ENCODE measurements at places on chromosomes 2 and 18.

DNA sequence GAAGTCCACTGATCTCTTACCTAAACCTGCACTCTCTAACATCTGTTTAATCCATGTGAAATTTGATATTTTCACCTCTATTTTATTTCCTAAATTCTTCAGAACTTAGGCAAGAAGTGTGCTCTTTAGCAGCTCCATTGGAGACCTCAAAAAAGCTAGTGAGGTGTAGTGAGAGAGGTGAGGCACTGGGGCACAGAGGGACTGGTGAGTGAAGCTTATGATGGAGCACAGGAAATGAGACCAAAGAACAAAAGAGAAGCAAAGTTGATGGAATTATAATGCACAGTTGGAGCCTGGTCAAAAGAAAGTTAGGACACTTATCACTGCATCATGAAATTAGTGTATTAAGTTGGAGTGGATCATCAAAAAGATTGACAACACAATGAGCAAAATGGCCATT is 1050.7 kb upstream of the NRXN1 start:
- no peak for DNase-seq

DNA sequence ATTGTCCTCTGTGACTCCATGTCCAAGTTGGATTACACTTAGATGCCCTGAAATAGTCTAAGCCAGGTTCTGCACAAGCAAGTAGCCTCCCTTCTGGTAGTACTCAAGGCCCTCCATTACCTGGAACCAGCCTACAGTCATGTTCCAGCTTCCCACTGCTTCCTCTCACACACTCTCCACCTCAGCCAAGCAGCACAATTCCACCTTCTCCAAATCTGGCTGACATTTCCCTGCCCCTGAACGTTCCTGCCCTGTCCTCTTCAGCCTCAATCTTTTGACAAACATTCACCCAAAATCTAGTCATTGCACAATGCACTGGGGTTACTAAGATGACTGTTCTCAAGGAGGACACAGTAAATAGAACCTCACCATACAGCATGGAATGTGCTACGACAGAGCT is 95.3 kb upstream of the KLHL29 start:
- DNase-seq: no peak

DNA sequence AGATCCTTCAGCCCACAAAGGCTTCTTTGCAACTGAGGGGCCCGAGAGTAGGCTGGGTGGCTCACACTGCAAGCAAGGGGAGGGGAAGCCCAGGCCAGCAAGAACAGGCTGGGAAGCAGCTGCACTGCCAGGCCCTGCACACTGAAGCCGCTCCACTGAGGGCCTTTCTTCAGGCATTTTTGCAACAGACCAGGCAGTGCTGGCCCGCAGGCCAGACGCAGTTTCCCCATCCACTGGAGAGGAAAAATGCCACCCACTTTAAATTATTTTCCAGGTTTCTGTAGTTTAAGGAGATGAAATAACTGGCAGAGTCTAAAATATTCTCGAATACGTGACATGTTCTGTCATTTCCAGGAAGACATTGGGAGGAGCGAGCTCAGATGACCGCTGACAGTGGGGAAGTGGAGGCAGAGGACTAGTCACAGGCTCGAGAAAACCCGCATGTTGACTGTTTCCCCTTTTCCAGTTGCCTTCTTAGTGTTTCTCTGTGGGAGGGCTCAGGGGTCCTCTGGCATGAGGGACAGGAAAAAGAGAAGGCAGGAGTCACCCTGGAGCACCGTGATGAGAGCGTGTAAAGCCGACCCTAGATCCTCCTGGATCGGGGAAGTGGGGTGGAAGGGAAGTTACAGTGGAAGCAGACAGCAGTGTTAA is 53.3 kb upstream of the B3GNT7 start:
- no peak for DNase-seq

- no peak for DNase-seq
These were observed 334.3 kb downstream of the FIGN start for GRCh38 chr2:163401481-163401880.

DNA sequence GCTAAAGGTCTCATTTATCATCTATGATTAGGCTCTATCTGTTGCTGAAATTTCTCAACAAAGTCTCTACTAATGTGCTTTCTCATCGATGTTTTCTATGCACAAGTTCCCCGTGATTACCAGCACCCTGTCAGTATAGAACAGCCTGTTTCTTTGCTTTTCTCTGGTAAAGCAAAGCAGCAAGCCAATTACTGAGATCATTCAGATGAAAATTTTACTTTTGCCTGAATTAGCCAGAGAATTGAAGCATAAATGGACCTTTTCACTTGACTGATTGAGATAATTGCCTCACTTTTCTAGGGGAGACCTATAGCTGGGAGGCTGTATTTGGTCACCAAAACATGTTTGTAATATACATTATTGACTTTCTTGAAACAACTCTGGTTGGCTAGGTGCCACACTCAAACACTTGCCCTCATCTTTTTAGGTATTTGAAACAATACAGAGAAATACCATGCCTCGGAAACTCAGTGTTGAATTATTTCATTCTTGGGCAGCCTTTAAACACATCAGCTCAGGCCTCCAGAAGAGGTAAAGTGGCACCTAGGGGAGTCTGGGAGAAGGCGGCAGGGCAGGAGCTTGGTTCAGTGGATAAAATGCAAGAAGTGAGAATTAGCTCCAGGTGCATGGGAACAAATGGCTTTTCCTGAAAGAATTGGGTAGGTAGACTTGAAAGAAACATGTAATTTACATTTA is 96.2 kb downstream of the GALNT3 start:
- no peak for DNase-seq

GRCh38 chr2:60989259-60989658 is 28.3 kb upstream of the PEX13 start:
- DNase-seq: no peak
